ENCODE measurements at places on chromosomes 7 and 10. TPM values are rescaled to one million over a fixed set of nuclear protein-coding genes. Genes with fewer than 3 reads are reported as not detected.

ADCY1 gene
- total RNA-seq = 1.9 TPM

MRLN gene
- not detected for total RNA-seq

FAM25C gene
- not detected for total RNA-seq

AMPH gene
- 1.5 TPM for total RNA-seq

TMEM229A gene
- total RNA-seq = 0.26 TPM

GHRHR gene
- not detected for total RNA-seq

MSS51 gene
- total RNA-seq = 0.35 TPM

LRRC61 gene
- total RNA-seq = not detected

CFAP58 gene
- total RNA-seq = 0.26 TPM

EXOC4 gene
- total RNA-seq = 42.7 TPM

KEL gene
- not detected for total RNA-seq

C10orf143 gene
- 0.77 TPM for total RNA-seq

COL13A1 gene
- 4.9 TPM for total RNA-seq

NPC1L1 gene
- not detected for total RNA-seq

CRYGN gene
- under 0.01 TPM for total RNA-seq

OGDH gene
- total RNA-seq = 37.4 TPM

SFXN3 gene
- total RNA-seq = 54.8 TPM

SLC13A1 gene
- not detected for total RNA-seq

C1GALT1 gene
- total RNA-seq = 17.3 TPM

GTF2IRD1 gene
- total RNA-seq = 16.6 TPM

TAS2R5 gene
- total RNA-seq = 0.47 TPM

STEAP4 gene
- total RNA-seq = 4.9 TPM

OR9A2 gene
- total RNA-seq = not detected

RET gene
- total RNA-seq = 0.35 TPM

ALOX5 gene
- total RNA-seq = not detected

RBM20 gene
- total RNA-seq = not detected

STEAP1B gene
- total RNA-seq = 3.8 TPM

OR2A7 gene
- total RNA-seq = 0.17 TPM

GPRIN2 gene
- not detected for total RNA-seq

OR2A42 gene
- not detected for total RNA-seq

CALHM1 gene
- not detected for total RNA-seq

AKR1C8 gene
- not detected for total RNA-seq

ZNF735 gene
- total RNA-seq = not detected

SYT15B gene
- total RNA-seq = 8.2 TPM

HTRA1 gene
- total RNA-seq = 523 TPM

FAM237B gene
- total RNA-seq = not detected

ZNF248 gene
- 2.9 TPM for total RNA-seq

VENTX gene
- total RNA-seq = not detected

RPEL1 gene
- 0.12 TPM for total RNA-seq

PFKFB3 gene
- 19.8 TPM for total RNA-seq

HEPACAM2 gene
- total RNA-seq = not detected
